ENCODE measurements at places on chromosomes 12 and 14.

DNA sequence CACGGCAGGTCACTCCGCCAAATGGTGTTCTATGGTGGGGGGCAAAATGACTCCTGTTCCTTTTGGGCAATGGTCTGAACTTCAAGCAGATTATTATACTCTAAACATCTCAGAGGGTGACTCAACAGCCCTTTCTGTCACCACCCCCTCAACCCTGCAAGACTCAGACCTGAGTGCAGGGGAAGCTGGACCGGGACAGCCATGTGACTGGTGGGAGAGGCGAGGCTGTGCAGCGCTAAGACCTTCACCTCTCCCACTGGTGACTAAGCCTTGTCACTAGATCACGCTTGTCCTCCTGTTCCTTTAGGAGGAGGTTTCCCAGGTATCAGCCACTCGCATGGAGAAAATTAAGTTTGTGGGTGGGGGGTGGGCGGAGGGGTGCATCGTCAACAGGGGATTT, 67.1 kb upstream of the CCND2 start:
- no peak for DNase-seq

DNA sequence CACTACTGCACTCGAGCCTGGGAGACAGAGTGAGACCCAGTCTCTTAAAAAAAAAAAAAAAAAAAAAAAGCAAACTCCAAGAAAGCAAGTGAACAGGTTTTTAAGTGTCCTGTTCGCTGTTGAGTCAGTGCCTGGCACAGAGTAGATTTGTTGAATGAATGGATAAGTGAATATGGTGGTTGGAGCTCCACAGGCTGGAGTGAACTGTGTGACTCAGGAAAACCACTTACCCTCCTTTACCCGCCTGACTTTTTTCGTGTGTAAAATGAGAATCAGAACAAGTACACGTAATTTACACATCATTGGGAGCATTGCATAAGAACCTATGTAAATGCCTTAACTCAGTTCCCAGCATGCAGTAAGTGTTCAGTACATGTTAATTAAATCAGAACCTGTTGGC, 24.0 kb upstream of the ESRRB start:
- no peak for DNase-seq

DNA sequence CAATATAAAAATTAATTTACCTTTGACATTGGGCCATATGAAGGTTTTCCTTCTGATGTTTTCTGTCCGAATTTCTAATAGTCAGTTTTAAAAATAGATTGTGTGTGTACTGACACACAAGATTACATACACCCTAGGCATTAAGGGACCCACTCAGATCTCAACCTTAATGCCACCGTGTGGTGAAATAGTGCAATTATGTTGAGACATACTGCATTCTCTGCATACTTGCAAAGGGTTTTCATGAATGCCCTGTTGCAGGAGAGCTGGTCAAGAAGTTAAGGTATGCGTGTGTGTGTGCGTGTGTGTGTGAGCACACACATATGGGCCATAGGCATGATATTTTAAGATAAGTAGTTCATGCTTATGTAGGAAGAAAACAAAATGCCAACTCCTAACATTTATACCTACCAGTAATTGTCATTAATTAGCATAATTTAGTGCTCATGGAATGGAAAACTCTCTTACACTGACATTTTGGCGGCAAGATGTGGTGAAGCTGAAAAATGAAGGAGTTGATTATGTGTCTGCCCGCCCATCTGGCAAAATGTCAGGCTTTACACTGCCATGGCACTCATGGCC, 58.8 kb downstream of the PIK3C2G start:
- peak; percentile 56 for DNase-seq

- DNase-seq, result no peak
Measured at GRCh38 chr12:77124767-77125166, 59.4 kb upstream of the E2F7 start.

- no peak for DNase-seq
Measured at GRCh38 chr14:75395862-75396261, 32.0 kb upstream of the JDP2 start.

DNA sequence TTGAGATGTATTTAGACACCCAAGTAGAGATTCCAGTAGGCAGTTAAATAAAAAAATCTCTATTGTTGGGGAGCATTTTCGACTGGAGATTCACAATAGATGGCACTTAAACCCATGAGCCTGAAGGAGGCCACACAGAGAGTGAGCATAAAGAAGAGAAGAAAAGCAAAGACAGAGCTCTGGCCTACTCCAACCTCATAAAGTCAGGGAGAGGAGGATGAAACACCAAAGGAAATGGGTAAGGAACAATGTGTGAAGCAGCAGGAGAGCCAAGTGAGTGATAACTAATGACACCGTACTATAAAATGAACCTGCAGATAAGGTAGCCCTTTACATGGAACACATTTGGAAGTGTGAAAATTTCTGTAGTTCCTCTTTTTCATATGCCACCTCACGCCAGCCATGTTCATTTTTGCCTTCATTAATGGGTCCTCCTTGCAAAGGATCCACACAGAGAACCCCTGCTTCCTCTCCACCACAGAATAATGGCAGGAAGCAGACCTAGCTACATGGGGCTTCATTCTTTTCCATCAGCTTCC, 150.0 kb upstream of the SYT10 start:
- no peak for DNase-seq

Data from tongue (tissue), 3 donors.